Activated T-cell treated with anti-CD3 and anti-CD28 coated beads, Interleukin-2, amount 50 U/mL, for 24 hours (primary cell): ENCODE measurements at places on chromosomes 5 and 9.

GRCh38 chr5:179281694-179282093 lies 63.6 kb downstream of the ADAMTS2 start:
- DNase-seq, result no peak

DNA sequence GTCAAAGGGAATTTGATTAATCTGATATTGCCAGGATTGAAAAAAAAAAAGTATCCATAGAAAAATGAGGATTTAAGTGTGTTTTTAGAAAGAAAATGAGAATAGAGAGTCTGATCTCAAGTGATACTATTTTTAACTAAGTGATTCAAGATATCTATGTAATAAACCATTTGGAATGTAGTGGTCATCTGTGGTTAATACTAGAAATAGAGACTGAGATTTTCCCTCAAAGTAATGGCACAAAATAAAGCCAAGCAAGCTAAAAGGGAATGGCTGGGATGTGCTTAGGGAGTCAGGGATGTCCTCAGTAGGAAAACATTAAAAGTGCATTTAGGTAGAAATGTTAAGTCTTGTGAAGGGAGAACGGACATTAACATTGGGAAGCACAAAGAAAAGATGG lies 90.6 kb downstream of the FBXO4 start:
- no peak for DNase-seq

GRCh38 chr5:177111720-177112394 lies 21.7 kb upstream of the NSD1 start:
- DNase-seq, result peak; percentile 79

- no peak for DNase-seq
Observed at GRCh38 chr9:12790883-12791282, 16.1 kb downstream of the LURAP1L start.

DNA sequence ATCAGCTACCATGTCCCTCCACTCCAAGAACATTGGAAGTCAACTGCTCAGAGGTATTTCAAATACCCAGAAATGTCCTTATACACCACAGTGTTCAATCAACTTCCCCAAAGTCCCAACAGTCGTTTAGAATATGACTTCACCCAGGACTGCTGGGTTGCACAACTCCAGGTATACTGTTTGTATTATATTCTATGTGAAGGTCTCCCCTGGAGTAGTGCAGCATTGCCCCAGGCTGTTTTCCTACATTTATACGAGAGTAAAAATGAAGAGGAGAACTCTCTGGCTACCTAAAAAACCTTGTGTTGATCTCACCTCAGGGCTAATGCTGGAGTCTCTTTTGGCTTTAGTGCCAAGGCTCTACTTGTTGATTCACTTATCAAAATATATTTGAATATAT lies 183.6 kb upstream of the MAP3K1 start:
- DNase-seq, result no peak

- no peak for DNase-seq
Observed at GRCh38 chr9:36163049-36163785, 6.0 kb upstream of the CCIN start.

GRCh38 chr5:37831821-37832534 lies 7.9 kb downstream of the GDNF start:
- DNase-seq, result no peak

GRCh38 chr9:97592126-97592525 lies 41.0 kb downstream of the TSTD2 start:
- no peak for DNase-seq

DNA sequence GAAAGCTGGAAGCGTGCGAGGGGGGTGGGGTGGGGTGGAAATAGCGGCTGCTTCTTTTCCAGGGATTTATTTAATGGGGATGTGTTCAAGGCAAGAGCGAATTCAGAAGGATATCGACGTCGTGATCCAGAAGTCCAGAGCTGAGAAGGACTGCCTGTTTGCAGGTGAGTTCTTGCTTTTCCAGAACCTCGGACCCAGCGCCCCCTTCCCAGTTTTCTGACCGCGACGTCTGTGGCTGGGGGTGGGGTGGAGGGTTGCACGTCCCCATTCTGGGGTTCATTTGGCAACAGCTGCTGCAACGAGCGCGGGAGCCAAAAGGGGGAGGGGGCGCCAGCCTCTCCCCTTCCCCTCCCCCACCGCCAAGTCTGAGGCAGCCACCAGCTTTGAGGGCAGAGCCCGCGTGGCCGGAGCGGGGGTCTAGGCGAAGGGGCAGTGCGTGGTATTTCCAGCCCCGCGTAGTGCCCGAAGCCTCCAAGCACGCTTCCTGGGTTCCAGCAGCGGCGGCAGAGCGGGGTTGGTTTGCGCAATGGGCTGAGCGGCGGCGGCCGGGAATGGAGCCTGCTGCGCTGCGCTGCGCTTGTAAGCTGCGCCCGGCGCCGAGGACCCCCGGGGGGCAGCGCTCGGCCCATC lies 701 bp downstream of the PARP8 start:
- DNase-seq, result no peak

GRCh38 chr9:72203205-72203803 lies 54.1 kb downstream of the GDA start:
- no peak for DNase-seq

- DNase-seq, result no peak
Observed at GRCh38 chr9:16816011-16816410, 54.5 kb downstream of the BNC2 start.

GRCh38 chr5:41637424-41637823 lies 127.0 kb upstream of the PLCXD3 start:
- DNase-seq, result no peak

- DNase-seq, result no peak
Observed at GRCh38 chr5:179404321-179405053, 59.2 kb upstream of the ADAMTS2 start.

DNA sequence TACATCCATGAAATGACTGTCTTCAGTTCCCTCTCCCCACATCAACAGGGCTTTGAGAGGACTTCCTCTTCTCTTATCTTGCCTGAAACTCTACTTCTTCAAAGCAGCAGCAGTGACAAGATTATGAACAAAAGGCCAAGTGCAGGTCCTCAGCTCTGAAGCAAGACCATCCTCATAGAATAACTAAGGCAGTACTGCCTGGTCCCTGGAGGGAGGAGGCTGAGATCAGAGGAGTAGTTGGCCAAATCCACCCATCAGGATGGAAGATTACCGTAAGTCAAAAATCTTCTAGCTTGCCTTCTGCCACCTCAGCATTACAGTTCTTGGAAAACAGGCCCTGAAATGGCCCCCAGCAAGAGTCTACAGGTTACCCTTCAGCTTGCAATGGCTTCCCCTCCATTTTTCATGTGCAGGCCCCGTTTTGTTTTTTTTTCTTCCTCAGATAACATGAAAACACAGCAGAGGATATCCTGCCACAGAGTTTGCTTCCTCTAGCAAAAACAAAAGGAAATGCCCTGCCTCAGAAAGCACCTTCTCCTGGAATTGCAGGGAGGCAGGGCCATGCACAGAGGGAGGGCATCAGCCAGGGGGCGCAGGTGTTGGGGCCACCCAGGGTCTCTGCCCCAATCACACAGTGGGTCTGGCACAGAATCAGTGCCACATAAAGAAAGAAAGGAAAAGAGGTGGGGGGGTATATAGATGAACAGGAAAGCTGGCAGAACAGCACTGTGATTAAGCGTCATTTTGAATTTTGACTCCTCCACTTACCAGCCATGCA lies 40.0 kb downstream of the KLHL3 start:
- peak; percentile 43 for DNase-seq

DNA sequence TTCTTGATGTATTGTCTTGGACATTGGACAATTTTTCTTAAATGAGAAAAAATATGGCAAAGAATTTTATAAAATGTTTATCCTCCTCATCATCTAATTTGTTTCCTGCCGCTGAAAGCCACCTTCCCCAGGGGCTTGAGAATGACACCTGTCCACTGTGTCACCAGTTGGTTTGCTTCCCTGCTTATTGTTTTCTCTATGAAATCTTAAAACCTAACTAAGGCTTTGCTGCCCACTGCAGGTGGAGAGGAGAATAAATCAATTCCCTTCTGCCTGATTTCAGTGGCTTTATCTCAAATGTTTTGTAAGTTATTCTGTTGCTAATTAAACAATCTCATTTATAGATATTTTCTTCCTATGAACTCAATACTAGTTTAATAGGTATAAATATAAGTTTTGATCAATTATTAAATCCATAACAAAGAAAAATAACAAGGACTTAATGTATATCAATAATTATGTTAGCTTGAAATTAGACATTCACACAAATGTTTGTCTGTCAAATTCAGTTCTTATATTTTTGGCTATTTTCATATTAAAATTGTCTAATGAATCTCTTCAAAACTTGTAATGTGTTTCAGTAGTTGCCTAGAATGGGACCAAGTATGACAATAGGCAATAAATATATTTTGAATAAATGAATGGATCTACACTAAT lies 822.5 kb downstream of the PTPRD start:
- DNase-seq, result no peak

- peak; percentile 75 for DNase-seq
Observed at GRCh38 chr9:5841771-5842573, 9.1 kb upstream of the ERMP1 start.

- DNase-seq, result no peak
Observed at GRCh38 chr5:147913786-147914185, 7.4 kb upstream of the C5orf46 start.

DNA sequence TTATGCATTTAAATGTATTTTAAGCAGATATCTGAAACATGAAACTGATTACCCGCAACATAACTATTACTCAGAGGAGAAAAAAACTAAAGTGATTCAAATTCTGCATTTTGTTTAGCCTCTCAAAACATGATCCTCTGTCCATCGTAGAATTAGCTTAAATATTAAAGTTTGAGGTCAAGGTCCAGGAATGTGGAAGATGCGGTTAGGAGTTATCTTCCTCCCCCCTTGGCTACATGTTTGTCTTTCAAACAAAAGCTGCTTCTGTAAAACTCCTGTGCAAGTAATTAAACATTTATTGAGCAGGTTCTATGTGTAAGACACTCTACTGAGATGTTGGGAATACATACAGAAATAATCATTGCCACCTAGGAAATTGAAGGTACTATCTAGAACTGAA lies 175.0 kb upstream of the ISL1 start:
- DNase-seq, result no peak

GRCh38 chr5:103745353-103746065 lies 182.9 kb upstream of the NUDT12 start:
- DNase-seq, result no peak

DNA sequence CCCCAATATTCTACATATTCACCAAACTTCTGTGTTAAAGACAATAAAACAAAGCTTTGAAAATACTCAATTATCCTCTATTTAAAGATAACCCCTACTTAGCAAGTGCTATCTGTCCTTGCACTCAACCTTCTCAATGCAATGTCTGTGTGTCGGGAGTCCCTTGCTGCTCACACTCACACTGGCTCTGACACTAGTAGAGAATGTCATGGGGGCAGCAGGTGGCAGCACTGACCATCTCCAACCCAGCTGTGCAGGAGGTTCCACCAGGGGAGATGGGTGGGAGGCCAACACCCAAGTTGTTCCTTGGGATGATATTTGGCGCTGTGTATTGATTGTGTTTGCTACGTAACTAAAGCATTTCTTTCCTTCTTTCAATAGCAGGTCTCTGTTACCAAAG lies 59.4 kb upstream of the SIMC1 start:
- no peak for DNase-seq

DNA sequence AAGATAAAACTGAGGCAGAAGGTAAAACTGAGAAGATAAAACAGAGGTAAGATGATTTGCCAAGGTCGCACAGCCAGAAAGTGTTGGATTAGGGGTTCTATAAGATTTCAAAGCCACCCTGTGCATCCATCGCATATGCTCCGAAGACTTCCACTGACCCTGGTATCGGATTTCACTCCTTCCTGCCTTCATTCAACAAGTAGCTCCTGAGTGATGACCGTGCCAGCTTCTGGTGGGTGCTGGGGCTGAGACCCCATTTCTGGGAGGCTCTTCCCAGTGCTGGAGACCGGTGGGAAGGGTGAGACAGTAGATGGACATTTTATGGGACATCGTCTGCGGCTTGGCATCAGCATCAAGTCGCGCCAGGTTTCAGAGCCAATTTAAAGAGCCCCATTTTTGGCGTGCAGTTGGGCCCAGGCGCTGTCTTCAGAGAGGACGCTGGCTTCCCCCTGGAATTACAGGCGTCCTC lies 53.7 kb upstream of the DAB2IP start:
- no peak for DNase-seq

DNA sequence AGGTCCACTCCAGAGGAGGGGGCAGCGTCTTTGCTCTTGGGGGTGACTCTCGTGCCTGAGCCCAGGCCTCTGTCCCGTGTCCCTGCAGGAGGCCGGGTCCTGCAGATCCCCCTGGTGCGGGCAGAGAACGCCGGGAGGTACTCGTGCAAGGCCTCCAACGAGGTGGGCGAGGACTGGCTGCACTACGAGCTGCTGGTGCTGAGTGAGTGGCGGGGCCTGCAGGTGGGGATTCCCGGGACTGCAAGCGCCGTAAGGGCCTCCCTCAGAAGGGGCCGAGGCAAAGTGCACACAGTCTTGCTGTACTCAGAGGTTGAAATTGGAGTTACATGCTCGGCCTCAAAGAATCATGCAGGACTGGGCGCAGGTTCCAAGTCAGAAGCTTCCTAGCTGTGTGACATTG lies 62.7 kb upstream of the ASS1 start:
- DNase-seq, result no peak

DNA sequence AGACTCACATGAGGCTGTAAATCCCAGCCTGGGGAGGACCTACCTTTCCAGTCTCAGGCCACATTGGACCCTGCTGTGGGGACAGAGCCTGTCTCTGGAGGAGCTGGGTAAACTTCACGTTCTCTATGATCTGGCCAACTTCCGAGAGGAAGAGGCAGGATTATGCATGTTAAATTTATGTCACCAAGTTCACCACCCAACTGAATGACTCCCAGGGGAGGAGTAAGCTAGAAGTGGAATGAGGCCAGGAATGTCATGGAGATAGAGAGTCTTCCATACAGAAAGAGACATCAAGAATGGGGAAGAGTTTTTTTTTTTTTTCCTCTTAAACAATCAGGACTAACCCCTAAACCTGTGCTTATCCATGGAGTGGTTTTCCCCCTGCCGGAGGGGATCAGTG lies 90.3 kb upstream of the PALM2AKAP2 start:
- no peak for DNase-seq

DNA sequence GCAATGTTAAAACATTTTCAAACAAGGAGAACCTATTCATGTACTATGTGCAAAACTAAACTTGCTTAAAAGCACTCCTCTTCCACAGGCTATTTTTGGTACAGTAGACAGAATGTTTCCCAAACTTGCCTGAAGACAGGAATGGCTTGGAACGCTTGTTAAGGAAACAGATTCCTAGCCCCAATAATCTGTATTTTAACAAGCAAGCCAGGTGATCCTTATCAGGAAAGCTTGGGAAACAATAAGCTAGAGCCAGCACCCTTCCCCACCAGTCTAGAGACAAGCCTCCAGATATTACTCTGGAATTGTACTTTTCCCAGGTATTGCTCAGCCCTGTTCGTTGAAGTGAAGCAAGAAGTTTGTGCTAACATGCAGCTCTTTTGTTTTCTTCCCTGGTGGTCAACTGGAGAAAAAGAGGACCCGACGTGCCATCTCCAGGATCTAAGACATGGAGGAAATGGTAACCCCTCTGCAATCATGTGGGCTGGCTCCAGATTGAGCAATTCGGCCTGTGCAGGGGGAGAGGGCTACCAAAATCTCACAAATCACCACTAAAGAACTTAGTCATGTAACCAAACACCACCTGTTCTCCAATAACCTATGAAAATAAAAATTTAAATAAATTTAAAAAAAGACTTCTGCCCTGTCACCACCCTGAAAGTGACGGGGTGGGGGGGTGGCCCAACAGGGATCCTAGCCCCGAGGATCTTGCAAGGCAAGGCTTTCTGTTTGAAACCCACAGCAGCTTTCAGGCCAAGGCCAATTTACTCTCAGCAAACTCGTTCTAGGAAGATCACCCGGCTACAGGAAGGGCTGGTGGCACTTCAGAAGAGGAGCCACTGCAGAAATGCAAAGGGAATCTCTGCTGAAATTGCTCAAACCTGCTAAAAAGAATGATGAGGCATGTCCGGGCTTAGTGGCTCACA lies 48.6 kb downstream of the SHB start:
- DNase-seq, result no peak
